ENCODE measurements at places on chromosomes 3 and 15. TPM values are rescaled to one million over a fixed set of nuclear protein-coding genes. Genes with fewer than 3 reads are reported as not detected.

Gene MOBP
- under 0.01 TPM for total RNA-seq

Gene PLA2G4D
- total RNA-seq = not detected

Gene TNNC1
- 0.33 TPM for total RNA-seq

Gene PPP1R14D
- not detected for total RNA-seq

Gene CTXN2
- not detected for total RNA-seq

Gene CACNA2D3
- total RNA-seq = not detected

Gene FBXL2
- total RNA-seq = 29.0 TPM

Gene DNAJA4
- 5.4 TPM for total RNA-seq

Gene RNU5B-1
- total RNA-seq = not detected

Gene ECE2
- total RNA-seq = not detected

Gene P3H2
- 14.1 TPM for total RNA-seq

Gene GNAT1
- not detected for total RNA-seq

Gene TEX55
- total RNA-seq = not detected

Gene IDH3A
- total RNA-seq = 39.0 TPM

Gene CHRNA3
- not detected for total RNA-seq

Gene TPRA1
- 34.2 TPM for total RNA-seq

Gene LDHAL6B
- not detected for total RNA-seq

Gene RABL3
- 33.1 TPM for total RNA-seq

Gene TMEM212
- total RNA-seq = not detected

Gene DUOX1
- not detected for total RNA-seq

Gene MCCC1
- 23.5 TPM for total RNA-seq

Gene GCSAM
- total RNA-seq = not detected

Gene BRPF1
- total RNA-seq = 17.4 TPM

Data from uterine smooth muscle cell (primary cell).